Thoracic aorta (tissue), 2 donors: ENCODE measurements at places on chromosomes 16 and 17. TPM values are rescaled to one million over a fixed set of nuclear protein-coding genes. Genes with fewer than 3 reads are reported as not detected.

DNA sequence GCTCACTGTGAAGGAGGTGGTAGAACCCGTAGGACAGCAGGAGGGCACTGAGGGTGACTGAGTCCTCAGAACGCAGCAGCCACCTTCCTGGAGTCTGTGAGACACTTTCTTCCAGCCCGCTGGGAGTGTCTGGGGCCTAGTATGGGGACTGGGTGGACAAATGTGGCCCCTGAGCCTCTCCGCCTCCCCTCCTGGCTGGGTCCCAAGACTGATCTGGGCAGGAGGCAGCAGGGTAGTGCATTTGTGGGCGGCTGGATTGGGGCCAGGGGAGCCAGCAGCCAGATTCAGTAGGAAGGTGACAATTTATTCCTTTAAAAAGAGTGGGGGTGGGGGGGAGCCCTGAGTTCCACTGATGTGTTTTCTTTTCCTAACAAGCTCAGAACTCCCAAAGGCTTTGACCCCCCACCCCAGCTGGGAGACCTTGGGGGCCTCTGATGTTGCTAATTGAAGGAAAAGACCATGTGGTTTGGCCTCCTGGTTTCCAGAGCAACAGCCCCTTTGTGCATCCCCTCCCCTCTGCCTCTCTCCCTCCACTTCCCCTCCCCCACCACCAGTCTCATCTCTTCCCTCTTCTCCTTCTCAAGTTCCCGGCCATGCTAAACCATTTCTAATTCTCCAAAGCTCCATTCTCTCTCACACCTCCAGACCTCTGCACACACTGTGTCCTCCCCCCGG, 4.4 kb downstream of the CLEC19A start:
- DNase-seq, result no peak

DNA sequence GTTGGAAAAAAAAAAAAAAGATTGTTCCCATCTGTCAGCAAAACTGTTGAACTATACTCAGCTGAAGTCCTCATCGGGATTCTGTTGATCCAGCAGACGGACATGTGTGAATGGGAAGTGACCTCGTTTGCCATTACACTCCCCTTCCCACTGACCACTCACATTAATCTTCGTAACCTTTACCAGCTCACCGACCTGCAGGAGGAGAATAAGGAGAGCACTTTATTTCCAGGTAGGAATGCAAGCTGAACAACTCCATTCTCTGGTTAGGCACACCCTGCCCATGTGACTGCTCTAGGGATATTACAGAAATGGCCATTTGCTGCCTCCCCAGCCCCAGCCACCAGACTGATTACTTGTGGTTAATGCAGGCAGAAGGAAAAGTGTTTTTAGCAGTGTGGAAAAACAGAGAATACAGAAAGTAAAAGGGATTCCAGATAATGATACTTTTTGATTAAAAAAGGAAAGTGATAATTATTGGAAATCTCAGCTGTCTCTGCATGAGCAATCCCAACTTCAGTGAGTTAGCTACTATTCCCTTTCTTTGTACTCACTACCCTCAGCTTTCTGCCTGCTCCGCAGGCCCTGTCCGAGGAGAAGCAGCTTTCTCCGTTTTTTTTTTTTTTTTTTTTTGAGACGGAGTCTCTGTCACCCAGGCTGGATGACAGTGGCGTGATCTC, 23.6 kb upstream of the YWHAE start:
- no peak for DNase-seq

Gene GPR179
- 0.42 TPM for total RNA-seq

Gene OR3A2
- 0.49 TPM for total RNA-seq

Gene NOL3
- 80.8 TPM for total RNA-seq
